Right hindlimb (tissue), 1 donor: ENCODE measurements at places on chromosomes 6 and 20.

DNA sequence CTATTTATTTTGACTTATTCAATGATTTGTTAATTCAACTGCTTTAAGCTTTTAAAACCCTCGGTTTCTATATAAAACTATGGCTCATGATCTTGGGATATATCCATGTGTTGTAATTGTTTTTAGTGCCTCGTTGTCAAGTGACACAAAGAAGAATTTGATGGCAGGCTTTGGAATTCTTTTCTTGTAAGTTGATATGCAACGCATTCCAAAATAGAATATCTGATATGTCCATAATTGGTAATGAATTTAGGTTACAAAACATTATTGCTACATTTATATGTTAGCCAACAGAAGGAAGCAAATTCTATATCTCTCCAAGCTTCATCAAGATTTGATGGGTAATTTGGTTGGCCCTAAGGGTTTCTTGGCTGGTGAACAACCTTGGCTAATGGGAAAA, 220.4 kb upstream of the RIMS1 start:
- DNase-seq: no peak

DNA sequence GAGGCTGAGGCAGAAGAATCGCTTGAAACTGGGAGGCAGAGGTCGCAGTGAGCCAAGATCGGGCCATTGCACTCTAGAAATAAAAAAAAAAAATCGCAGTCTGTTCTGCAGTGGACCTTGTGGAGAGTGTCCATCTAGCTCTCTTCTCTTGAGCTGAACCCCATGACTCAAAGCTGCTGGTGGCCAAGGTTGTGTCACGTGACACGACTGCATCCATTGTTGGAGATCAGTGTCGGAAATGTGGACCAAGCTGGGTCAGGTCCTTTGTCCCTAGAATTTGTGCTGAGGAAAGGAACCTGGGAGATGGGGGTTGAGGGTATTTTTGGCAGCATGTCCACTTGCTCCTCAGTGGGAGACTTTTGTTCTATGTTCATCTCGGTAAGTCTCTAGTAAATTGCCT, 564.8 kb upstream of the CDH4 start:
- no peak for DNase-seq

- DNase-seq: no peak
Observed at GRCh38 chr6:76174722-76175121, 102.3 kb upstream of the IMPG1 start.

- no peak for DNase-seq
Observed at GRCh38 chr20:20096421-20096820, 44.1 kb downstream of the CFAP61 start.

- no peak for DNase-seq
Observed at GRCh38 chr6:11434565-11435326, 102.8 kb upstream of the TMEM170B start.

GRCh38 chr6:108589244-108589791, 28.6 kb downstream of the FOXO3 start:
- peak; percentile 80 for DNase-seq

GRCh38 chr6:157609556-157609955, 213.5 kb upstream of the SNX9 start:
- no peak for DNase-seq

GRCh38 chr20:38291966-38292365, 12.0 kb upstream of the BPI start:
- DNase-seq: no peak

- DNase-seq: no peak
Observed at GRCh38 chr20:22449188-22449973, 135.0 kb downstream of the FOXA2 start.

DNA sequence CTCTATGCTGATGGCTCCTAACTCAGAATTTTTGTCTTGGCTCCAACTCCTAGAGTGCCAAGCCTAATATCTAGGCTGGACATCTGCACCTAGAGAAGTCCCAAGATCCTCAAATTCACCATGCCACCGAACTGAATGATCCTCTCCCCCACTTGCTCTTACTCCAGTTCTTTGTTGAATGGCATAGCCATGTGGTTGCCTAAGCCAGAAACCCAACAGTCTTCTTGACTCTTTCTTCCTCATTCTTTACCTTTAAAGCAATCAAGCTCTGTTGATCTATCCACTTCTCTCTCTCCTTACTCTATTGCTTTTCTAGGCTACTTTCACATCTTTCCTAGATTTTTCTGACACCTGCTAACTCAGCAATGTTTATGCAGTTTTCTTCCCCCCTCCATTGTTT, 126.5 kb upstream of the FOXO3 start:
- DNase-seq: no peak

DNA sequence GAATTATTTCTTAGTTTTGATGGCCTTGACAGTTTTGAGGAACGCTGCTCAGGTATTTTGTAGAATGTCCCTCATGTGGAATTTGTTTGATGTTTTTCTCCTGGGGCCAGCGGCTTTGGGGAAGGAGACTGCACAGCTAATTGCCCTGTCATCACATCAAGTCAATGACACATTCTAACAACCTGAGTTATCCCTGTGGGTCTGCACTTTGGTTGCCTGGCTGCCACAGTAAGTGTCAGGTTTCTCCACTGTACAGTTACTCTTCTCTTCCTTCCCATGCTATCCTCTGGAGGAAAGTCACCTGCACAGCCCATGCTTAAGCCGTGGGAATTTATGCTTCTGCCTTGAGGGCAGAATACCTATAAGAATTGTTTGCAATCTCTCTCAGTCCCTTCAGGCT, 1.4 kb upstream of the TREML4 start:
- DNase-seq: no peak

GRCh38 chr6:131900231-131900630, 50.9 kb downstream of the CCN2 start:
- DNase-seq: no peak

DNA sequence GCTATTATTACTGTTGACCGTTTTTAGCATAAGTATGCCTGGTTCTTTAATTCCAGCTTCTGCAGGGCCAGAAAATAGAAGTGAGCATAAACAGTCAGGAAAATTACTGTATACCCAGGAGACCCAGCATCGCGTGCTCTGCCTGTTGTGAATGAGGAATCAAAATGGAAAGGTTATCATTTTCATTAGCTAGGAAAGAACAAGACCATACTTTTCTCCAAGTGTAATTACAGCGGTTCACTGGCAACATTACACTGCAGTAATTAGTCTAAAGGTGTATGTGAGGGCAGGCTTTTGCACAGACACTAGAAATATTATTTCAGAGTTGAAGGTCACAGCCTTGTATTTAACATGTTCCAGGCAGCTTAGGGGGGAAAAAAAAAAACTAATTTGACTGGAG, 403.8 kb upstream of the SOX4 start:
- DNase-seq: no peak

DNA sequence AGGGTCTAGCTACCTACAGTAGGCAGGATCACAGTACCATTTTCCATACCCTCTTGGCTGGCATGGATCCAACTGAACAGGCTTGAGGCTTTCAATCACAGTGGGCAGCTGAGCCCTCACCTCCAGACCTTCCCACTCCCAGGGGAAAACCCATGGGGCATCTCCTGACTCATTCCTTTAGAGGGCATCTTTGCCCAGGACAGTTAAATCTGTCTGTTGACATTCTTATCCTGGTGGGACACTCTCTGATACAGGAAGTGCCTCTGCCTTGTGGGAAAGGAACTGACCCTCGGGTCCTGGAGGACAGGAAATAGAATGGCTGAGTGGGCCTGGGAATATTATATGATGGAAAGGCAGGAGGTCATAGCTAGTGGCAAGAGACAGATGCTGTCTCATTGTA, 10.2 kb upstream of the EPB41L1 start:
- no peak for DNase-seq

- no peak for DNase-seq
Observed at GRCh38 chr6:35876902-35877301, 44.0 kb downstream of the SRPK1 start.

- DNase-seq: no peak
Observed at GRCh38 chr20:49677777-49678758, 35.6 kb downstream of the B4GALT5 start.

GRCh38 chr20:48668451-48668946, 159.3 kb downstream of the PREX1 start:
- DNase-seq: peak; percentile 86

- DNase-seq: no peak
Observed at GRCh38 chr6:1855890-1856289, 246.2 kb downstream of the FOXC1 start.

- no peak for DNase-seq
Observed at GRCh38 chr6:27599859-27600532, 127.1 kb upstream of the ZNF184 start.

DNA sequence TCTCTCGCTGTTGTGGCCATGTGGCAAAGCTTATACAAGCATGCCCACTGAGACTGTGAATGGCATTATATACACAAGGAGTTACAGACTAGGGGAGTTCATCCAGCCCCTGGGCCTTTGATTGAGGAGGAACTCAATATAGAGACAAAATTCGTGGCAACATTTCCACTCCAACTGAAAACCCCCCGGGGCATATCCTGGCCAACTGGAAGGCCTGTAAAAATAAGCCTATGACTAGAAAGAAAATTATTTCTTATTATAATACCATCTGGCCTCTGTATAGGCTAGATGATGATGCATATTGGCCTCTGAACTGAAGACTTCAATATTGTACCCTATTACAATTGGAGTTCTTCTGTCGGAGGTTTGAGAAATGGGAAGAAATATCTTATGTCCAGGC, 175.5 kb upstream of the GJE1 start:
- DNase-seq: no peak

DNA sequence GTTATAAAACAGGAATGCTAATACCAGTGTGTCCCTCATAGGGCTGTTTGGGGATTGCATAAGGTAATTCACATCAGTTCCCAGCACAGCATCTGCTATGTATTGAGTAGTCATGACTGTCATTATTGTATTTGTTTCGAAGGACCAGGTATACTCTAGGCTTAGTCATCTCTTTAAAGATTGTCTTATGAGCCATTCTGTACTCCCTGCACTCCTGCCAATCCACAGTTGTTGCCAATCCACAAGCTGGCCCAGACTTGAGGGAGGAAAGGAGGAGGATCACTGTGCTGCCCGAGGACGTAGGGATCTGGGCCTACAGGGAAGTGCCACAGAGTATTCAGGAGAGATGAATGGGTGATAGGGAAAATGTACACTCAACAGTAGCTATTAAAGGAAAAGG, 113.0 kb upstream of the TIAM2 start:
- no peak for DNase-seq

DNA sequence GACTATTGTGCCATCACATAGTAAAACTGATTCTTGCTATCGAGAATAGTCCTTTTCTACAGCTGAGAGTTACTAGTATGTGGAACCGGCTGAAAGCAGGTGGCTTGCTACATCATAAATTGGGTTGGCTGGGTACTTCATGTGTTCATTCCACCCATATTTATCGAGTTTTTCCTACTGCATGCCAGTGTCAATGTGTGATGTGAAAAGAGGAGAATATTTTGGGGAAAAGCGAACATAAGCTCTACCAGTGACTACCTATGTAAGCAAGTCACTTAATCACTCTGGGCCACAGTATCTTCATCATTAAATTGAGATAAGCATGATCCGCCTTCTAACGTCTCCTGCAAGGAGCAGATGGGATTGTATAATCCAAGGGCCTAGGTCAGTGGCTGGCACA, 61.0 kb downstream of the TSHZ2 start:
- DNase-seq: no peak

DNA sequence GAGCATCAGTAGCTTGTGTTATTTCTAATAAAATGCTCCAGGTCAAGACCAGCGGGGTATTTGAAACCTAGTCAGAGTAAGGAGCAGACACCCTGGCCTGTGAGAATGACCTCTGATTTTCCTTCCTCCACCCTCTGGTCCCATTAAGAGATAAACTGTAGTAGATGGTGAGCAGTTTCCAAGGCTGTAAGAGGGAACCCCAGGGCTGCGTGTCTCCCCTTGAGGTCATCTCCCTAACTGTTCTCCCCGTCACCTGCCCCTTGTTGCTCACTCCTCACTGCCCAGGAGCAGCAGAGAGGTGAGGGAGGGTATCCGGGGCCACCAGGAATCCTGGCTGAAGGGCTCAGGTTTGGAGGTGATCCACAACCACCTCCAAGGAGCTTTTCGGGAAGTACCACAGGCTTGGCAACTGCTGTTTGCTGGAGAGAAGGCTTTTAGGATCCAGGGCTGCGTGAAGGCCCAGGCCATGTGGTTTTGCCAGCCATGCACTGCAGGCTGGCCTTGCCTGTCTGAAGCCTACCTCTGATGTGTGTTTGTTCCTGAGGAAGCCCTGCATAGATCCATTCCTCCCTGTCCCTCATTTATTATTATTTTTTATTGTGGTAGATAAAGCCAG, 62.5 kb downstream of the RREB1 start:
- DNase-seq: no peak

DNA sequence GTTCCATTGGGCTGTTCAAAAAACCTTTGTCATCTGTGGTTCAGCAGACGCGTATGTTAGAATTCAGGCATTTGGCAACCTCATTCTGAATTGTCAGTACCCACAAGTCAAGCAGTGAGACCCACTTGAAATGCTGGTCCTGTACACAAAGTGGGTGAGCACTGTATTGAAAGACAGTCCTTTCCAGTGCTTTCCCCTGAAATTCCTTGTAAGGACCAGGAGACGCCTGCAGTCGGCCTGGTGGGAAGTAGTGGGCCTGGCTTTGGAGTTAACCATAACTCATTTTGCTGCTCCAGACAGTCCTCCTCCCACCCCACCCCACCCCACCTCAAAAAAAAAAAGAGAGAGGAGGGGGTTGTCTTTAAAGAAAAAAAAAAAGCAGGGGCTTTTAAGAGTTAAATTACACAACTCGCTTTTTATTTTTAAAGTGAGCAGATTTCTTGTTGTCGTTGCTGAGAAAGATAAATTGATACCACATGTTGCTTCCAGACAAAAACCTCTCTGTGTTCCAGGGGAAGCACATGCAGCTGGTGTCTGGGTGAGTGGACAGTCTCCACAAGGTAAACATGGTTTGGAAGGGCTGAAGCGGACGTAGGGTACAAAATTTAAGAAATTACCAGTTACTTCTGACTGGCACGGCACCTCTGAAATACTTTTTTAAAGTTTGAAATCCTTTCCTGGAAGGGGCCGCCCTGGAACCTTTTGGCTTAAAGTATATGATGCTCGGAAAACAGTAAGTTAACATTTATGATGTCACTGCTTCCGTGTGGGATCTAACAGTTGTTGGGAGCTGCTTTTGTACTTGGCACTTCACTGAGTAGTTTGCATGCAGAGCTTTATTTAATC, 95.3 kb downstream of the FOXO3 start:
- DNase-seq: peak; percentile 81

- no peak for DNase-seq
Observed at GRCh38 chr6:88105741-88106340, 58.2 kb downstream of the SPACA1 start.

DNA sequence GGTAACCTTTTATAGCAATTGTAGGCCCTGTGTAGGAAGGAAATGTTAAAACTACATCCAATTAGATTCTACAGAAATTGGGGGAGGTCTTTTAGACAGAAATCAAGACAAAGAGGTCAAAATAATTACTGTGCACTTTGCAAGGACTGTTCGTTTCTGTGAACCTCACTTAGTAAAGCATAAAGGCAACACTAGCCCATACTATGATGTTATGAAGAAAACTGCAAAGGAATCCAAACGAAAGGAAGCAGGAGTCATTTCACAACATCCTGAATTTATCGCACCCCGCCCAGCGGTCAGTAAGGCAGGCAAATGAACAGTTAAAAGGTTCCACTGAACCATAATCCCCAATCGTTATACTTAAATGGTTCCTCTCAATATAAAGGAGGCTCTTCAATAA, 429.5 kb upstream of the ARID1B start:
- DNase-seq: no peak

- DNase-seq: no peak
Observed at GRCh38 chr20:24361541-24361940, 107.9 kb upstream of the SYNDIG1 start.

- no peak for DNase-seq
Observed at GRCh38 chr20:62282877-62283503, 19.8 kb upstream of the ADRM1 start.
